CD4-positive, alpha-beta T cell treated with Interferon alpha-2 for 1 hour (primary cell): ENCODE measurements at places on chromosomes 6 and 20.

- DNase-seq, result no peak
Measured at GRCh38 chr20:57783956-57784837, 74.4 kb upstream of the PMEPA1 start.

- DNase-seq, result no peak
Measured at GRCh38 chr20:44932916-44933315, 23.1 kb downstream of the PABPC1L start.

- DNase-seq, result no peak
Measured at GRCh38 chr20:35369804-35370203, 42.0 kb downstream of the UQCC1 start.

GRCh38 chr6:154508573-154509375 is 1.7 kb downstream of the CNKSR3 start:
- DNase-seq, result no peak

GRCh38 chr20:44590980-44591778 is 8.8 kb downstream of the PKIG start:
- no peak for DNase-seq

GRCh38 chr6:40293460-40294185 is 293.5 kb downstream of the LRFN2 start:
- DNase-seq, result no peak

- DNase-seq, result no peak
Measured at GRCh38 chr6:1739220-1739619, 129.5 kb downstream of the FOXC1 start.

DNA sequence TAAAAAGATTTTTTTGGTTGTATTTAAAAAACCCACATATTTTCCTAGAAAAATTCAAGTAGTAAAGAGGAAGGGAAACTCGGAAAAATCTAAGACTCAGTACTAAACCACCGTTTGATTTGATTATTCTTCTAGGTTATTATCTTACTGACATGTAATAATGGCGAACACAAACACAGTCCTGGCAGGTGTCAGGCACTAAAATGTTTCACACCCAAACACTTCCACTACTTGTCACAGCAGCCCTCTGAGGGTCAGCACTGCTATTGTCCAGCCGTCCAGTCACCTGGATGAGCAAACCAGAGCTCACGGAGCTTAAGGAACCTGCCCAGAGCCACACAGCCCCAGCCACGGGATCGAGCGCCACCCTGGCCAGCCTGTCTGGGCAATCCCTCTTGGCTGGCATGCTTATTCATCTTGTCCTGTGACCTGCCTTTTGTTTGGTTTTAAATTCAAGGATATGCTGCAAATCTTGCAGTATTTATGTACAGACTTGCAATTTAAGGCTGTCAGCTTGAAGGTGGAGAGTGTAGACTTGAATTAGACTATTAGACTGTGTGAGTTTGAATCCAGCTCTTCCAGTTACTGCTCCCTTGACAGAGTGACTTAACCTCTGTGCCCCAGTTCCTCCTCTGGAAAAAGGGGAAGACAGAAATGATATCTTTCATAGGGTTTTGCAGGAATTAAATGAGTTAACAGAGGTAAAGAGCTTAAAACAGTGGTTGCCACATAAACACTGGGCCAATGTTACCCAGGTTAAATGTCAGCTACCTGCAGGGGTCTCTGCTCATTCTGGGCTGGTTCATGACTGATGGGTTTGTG is 82.2 kb downstream of the CDYL start:
- no peak for DNase-seq

- peak; percentile 84 for DNase-seq
Measured at GRCh38 chr6:32153564-32154513, at the start of gene PPT2. TSS of gene PPT2 (plus strand) at chr6:32154141. CDS start at chr6:32154595, 454 bp downstream.

- DNase-seq, result no peak
Measured at GRCh38 chr6:128929869-128930268, 46.9 kb downstream of the LAMA2 start.

- no peak for DNase-seq
Measured at GRCh38 chr6:156175971-156176421, 601.2 kb upstream of the ARID1B start.

DNA sequence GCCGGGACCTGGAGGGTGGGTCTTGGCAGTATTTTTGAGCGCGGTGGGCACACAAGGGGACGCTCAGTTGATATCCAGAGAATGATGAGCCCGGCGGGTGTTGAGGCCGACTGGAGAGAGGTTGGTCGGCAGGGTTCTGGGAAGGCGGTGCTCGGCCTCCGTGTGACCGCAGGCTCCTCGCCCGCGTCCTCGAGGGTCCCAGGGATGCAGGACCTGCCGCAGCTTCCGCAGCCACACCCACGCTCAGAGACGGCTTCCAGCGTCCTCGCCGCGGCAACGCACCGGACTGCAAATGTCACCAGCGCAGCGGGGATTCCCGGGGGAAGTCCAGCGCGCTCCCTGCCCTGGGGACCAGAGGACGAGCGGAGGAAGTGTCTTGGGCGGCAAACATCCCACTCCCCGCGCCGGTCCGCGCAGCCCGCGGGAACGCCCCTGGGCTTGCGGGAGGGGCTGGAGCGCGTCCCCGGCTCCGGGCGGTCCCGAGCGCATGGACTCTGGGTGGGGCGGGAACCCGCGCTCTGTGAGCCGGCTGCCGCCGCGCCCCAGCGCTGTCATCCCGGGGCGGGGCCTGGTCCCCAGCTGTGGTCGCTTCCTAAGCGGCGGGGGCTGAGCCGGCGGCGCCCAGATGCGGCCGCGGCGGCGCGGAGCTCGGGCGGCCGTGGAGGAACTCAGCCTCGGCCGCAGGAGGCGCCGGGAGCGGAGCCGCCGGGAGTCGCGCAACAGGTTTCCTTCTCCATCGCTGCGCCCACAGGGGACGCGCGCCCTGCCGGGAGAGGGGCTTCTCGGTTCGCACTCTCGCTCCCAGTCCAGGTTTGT is at the start of gene STX11:
TSS of gene STX11 (plus strand) at position 624 of the 816 bp plus-strand sequence. CDS start 36,111 bp downstream, outside the sequence.
- DNase-seq, result peak; percentile 86

DNA sequence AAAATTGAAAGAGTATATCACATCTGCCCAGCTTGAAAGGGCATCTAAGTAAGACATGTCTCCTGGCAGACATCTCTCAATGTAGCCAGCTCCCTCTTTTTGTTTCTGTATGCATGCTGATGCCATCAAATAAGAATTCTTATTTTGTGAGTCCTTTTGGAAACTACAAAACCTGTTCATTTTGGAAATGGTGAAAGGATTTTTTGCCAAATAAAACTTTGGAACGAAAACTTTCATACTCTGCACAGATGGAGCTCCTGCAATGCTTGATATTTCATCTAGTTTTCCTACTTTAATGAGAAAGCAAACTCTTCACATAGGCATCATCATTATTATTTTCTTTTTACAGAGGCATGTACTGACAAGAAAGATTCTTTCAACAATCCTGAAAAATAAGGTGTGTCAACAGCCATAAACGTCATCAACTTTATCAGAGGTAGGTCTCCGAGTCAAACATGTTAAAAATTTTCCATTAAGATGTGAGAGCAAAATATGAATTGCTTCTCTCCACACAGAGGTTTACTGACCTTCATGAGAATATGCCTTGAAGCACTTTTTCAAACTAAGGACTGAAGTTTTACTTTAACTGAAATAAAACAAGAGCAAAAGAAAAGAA is 26.2 kb upstream of the CMTR1 start:
- DNase-seq, result no peak

DNA sequence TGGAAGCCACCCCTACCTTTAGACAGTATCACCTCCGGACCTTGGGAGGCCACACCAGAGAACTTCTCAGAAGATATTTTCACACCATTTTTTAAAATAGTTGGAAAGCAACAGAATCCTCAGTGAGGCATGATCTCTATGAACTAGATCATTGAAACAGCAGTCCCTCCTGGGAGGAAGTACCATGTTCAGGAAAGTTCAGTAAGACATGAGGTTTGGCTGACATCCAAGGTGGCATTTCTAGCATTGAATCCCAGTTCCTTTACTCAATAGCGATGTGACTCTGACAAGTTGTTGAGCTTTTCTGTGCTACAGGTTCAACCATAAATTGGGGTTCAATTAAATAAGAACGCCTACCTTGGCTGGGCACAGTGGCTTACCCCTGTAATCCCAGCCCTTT is 169.0 kb downstream of the TBC1D7 start:
- no peak for DNase-seq

- DNase-seq, result no peak
Measured at GRCh38 chr20:57872816-57873409, 163.1 kb upstream of the PMEPA1 start.

- DNase-seq, result no peak
Measured at GRCh38 chr6:154123155-154123956, 84.3 kb downstream of the OPRM1 start.

- DNase-seq, result no peak
Measured at GRCh38 chr6:111260570-111261298, 173.4 kb downstream of the SLC16A10 start.

DNA sequence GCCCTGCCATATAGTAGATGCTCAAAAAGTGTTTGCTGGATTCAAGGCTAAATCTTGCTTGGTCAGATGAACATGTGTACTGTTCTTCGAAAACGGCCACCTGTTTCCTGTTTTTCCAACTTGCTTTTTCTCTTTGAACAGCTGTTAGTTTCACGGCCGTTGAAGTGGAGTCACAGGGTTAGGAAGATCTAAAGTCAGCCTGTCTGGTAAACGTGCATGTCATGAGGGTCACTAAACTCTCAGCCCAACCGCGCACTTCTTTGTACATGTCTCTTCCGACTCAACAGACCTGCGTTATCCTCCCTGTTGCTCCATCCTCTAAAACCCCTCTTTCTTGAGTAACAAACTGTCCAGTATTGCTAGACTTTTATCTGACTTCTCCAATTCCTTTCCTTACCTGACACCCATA is 93.2 kb upstream of the MAN1A1 start:
- DNase-seq, result no peak

- peak; percentile 82 for DNase-seq
Measured at GRCh38 chr6:33029328-33030184, 20.2 kb upstream of the HLA-DOA start.

DNA sequence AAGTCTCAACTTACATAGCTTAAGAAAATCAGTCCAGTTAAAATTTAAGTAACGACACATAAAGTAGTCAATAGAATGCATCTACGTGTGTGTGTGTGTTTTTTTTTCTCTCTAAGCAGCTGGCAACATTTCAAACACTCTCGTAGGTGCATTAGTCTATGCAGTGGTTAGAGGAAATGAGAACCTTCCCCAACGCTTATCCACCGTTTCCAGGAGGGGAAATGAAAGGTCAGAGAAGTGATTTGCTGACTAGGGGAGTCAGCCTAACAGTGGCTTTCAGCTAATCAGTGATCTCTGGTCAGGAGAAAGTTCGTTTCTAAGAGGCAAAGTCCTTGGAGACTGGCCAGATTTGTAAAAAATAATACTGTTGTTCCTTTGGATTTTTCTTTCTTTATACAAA is 806.6 kb downstream of the C6orf118 start:
- DNase-seq, result no peak

DNA sequence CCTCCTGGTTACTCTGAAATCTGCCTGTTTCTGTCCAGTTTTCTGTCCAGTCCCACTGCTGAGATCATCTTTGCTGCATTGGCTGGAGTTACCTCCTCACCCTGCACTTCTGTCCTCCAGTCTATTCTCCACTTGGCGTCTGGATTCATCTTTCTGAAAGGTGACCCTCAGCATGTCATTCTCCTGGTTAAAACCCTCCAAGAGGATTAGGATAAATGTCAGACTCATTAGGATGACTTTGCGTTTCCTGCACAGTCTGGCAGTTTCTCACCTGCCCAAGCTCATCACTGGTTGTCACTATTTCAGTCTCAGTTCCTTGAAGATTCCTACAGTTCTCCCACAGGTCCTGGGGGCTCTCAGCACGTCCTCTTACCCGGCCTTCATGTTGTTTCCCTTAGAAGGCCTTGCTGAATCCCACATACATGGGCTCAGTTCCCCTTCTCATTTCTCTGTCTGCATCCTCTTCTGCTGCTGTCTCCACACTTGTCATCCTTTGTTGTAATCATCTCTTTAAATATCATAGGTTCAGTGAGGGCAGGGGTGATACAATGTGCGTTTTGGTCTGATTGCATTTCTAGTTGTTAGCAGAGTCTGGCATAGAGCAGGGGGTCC is 374.8 kb downstream of the QKI start:
- DNase-seq, result no peak

DNA sequence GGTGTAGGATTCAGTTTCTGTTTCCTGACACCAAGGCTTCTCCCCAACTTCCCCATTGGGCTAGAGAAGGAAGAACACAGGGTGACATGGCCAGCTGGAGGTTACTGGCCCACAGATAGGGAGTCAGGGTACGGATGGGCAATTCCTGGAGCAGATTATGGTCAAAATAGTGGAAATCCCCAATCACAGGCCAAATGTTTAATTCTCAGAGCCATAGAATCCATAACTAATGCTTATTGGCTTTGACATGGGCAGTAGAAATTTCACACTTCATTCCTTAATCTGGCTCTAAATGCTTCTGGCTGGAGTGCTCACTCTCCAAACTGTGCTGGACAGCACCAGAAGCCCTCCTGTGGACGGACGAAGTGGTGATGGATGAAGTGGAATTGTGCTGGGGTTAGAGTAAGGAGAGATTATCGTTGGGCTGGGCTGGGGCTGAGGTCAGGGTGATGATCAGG is 887 bp downstream of the SIGLEC1 start:
- no peak for DNase-seq

- peak; percentile 45 for DNase-seq
Measured at GRCh38 chr6:33914645-33915044, 110.8 kb upstream of the MLN start.

GRCh38 chr20:37242503-37242902 is 19.1 kb downstream of the GHRH start:
- no peak for DNase-seq

DNA sequence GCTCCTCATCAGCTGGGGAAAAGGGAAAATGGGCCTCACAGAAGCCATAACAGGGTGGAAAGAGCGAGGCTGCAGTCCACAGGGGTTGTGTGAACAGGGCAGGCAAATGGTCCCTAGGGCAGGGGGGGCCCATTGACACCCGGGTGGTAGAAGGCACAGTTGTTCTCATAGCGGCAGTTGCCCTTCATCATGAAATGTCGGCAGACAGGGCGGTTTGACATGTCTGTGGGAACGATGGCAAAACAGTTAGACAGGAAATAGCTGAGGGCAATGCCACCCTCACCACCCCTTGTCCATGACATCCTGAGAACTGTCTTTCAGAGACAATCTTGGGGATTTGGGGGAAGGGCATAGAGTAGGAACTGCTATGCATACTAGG is 15.6 kb downstream of the PPP1R10 start:
- DNase-seq, result no peak
